Esophagus squamous epithelium (tissue), 5 donors: ENCODE measurements at places on chromosomes 7 and 10.

- DNase-seq: no peak
These were observed 75.1 kb downstream of the CRPPA start for GRCh38 chr7:16345979-16346958.

GRCh38 chr7:105448181-105448580 is 59.5 kb upstream of the SRPK2 start:
- DNase-seq: no peak

GRCh38 chr10:98638920-98639319 is 192.2 kb upstream of the HPS1 start:
- DNase-seq: no peak

- no peak for DNase-seq
These were observed 3.5 kb upstream of the GNGT1 start for GRCh38 chr7:93902777-93903423.

GRCh38 chr10:71116426-71116825 is 95.9 kb upstream of the UNC5B start:
- no peak for DNase-seq
